GM03348 (cell line): ENCODE measurements at places on chromosomes 5 and 9.

- DNase-seq: no peak
Measured at GRCh38 chr9:126166866-126167265, 159.8 kb upstream of the MVB12B start.

- no peak for DNase-seq
Measured at GRCh38 chr9:134991808-134992754, 74.4 kb upstream of the FCN1 start.

- no peak for DNase-seq
Measured at GRCh38 chr5:95057615-95058014, 227.3 kb downstream of the MCTP1 start.

DNA sequence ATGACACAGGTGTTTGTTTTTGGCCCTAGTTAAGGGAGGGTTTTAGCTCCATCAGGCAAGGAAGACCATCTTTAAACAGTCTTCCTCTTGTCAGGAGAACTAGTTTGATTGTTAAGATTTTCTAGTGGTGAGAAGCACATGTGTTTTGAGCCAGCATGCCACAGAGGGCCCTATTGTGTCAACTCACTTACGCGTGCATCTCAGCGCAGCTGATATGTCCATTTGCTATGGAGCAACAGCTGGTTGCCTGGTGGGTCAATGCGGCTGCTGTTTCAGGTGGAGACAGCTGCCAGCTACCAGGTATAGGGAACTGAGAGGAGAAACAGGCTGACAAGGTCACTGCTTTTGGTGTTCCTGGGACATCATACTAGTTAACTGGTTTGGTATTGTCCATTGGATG is 100.5 kb upstream of the PRRC1 start:
- no peak for DNase-seq

DNA sequence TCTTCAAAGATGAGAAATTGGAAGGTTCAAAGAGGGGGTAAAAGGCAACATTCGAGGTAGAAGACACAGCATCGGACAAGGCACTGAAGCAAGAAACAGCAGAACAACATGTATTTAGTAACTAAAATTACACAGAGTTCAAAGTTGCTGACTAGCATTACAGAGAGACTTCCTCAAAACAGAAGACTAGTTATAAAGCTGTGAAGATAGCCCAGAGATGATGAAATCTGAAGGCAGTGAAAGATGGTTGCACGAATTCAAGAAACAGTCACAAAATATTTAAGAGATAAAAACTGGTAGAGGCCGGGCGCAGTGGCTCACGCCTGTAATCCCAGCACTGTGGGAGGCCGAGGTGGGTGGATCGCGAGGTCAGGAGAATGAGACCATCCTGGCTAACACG is 16.3 kb downstream of the MAPKAP1 start:
- no peak for DNase-seq

GRCh38 chr9:93902051-93902779 is 52.9 kb downstream of the BARX1 start:
- no peak for DNase-seq

GRCh38 chr9:89903141-89903475 is 298.3 kb downstream of the GADD45G start:
- DNase-seq: no peak

DNA sequence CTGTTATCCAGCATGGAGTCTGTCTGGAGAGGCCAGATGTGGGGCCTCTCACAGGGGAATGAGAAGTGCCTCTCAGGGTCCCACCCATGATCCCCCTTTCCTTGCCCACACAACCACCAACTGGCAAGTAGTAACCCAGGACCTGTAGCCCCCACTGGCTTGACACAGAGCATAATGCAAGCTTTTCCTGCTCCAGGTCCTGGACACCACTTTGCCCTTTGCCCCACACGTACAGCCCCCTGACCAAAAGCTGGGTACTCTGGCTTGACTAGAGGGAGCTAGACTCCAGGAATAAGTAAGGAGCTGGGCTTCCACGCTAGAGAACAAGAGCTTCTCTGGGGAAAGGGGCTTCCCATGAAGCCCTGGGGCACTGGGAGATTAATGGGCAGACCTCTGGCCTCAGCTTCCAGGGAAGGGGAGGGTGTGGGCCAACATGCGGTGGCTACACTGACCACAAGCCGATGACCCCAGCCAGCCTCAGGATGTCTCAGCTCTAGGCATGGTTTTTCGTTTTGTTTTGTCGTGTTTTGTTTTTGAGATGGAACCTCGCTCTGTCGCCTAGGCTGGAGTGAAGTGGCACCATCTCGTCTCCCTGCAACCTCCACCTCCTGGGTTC is 109.5 kb downstream of the C9orf50 start:
- no peak for DNase-seq

GRCh38 chr5:59496524-59497134 is 396.9 kb downstream of the PDE4D start:
- peak; percentile 29 for DNase-seq

GRCh38 chr5:54795284-54795683 is 190.1 kb downstream of the ESM1 start:
- no peak for DNase-seq

DNA sequence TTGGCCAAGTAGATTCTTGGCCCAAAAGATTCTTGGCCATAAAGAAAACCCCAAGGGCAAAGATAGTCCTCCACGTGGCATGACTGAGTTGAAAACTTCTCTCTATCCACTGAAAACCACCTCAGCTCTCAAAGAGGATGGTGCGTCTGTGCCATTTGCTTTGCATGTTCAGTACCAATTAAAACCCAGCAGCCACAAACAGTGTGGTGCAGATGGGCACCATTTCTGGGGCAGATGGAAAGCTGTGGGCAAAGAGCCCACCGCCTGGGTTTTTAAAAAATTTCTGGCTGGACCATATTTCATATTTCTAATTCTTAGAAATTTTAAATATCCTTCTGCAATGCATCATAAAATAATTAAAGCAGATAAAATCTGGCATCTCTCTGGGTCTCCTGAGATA is 84.5 kb upstream of the PUM3 start:
- DNase-seq: no peak

DNA sequence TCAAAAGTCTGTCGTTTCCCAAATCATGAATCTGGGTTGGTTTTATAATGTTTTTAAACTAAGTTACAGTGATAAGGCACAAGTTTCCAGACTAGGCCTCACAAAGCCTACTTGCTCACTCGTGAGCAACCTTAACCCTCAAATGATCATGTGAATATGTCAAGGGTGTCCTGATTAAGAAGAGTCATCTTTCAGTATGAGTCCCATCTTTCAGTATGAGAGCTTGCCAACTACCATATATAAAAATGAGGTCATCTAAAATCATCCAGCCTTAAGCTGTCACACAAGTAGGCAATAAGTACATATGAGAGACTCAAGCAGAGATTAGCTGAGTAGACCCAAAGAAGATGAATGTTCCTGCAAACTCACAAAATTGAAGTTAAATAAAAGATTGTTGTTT is 668.4 kb upstream of the FAM174A start:
- DNase-seq: no peak

DNA sequence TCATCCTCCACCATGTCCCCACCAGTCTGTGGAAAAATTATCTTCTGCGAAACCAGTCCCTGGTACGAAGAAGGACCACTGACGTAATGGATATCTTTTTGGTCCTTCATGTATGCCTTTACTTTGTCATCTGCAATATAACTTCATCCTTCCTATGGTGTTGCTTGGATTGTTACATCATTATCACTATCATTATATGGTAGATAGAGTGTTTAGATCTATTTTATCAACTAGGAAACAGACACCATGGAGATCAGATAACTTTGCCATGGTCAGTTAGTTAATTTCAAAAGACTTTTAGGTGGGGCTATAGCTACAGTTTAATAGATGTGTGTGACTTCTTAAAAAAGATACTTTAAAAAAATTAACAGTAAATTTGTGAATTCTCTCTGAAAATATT is 23.8 kb upstream of the CAMLG start:
- DNase-seq: no peak

GRCh38 chr5:173625673-173626504 is 9.4 kb upstream of the BOD1 start:
- peak; percentile 16 for DNase-seq

DNA sequence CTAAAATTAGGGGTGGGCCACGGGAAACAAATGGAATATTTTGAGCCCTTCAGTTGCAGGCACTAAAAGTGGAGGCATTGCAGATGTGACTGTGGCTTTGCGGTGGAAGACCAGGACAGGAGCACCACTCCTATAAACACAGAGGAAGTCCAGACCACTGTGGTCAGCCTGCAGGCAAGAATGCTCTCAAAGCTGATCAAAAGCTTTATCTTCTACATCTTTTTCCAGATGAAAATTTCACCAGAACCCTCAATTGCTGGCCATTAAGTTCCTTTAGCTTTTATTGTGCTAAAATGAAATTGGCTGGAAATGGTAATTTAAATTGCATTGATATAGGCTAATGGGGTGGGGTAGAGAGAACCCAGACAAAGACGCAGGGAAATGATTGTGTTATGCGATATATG is 208.8 kb downstream of the ERCC6L2 start:
- no peak for DNase-seq
